Foreskin keratinocyte (primary cell): ENCODE measurements at places on chromosomes 11 and 22.

DNA sequence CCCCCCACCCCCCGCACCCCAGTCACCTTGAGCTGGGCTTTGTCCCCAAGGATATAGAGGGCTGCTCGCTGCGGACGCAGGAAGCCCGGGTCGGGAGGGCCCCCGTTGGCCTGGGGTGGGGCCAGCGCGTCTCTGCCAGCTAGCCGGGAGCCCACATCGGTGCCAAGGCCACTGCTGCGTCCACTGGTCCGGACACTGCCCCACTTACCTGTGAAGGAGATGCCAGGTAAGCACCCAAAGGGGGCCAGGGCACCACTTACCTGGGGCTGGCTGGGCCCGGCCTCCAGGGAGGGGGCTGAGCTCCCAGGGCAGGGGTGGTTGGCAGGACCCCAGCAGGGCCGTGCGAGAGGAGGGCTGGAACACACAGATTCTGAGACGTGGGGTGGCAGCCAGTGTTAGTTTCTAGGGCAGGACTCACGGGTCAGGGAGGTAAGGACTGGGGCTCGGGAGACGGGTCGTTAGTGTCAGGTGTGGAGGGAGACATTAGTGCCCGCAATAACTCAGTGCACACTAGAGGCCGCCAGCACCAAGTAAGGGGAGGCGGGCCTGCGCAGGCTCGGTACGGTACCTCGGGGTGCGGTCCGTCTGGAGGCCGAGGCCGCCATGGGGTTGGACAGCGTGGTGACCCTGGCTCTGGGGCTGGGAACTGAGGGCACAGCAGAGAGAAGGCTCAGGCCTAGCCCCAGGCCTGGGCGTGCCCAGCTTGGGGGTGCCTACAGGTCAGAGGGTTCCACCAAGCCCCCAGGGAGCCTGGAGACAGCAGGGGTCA lies 18.2 kb downstream of the SBF1 start:
- DNase-seq: no peak

DNA sequence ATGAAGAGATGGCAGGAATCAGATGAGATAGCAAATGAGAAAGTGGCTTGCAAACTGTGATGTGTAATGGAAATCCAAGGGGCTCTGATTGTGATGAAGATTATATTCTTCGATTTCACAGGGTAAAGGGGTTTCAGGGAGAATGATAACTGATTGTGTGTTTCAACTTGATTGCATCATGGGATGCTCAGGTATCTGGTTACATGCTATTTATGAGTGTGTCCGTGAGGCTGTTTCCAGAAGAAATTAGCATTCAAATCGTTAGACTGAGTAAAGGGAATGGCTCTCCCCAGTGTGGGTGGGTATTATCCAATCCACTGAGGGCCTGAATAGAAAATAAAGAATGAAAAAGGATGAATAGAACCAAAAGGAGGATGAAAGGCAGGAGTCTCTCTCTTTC lies 278.7 kb upstream of the LARGE1 start:
- DNase-seq: no peak

GRCh38 chr22:19643448-19644313 lies 70.6 kb upstream of the SEPTIN5 start:
- DNase-seq: no peak

DNA sequence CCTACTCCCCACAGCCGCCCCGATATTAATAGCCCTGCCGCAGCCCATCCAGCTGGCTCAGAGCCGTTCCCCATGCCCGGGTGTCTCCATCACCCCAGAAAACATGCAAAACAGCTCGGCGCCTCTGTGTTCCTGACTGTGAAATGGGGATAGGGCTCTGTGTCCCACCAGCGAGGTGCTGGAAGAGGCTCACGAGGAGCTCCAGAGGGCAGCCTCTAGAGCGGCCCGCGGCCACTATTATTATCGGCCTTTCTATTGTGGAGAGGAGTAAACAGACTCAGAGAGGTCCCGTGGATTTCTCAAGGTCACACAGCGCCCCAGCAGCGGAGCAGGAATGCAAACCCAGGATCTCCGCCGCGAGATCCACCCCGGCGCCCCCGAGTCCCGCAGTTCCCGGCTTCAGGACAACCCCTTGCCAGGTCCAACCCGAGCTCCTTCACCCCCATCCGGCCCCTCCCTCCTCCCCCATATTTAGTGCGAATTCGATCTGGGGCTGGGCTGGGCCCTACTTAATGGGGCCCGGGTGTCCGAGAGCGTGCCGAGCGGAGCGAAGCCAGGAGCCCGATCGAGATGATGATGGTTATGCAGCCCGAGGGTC lies at the start of gene ACTN3:
TSS of gene ACTN3 (plus strand) at position 536 of the 598 bp plus-strand sequence. CDS start at position 571, 35 bp downstream.
- DNase-seq: no peak

DNA sequence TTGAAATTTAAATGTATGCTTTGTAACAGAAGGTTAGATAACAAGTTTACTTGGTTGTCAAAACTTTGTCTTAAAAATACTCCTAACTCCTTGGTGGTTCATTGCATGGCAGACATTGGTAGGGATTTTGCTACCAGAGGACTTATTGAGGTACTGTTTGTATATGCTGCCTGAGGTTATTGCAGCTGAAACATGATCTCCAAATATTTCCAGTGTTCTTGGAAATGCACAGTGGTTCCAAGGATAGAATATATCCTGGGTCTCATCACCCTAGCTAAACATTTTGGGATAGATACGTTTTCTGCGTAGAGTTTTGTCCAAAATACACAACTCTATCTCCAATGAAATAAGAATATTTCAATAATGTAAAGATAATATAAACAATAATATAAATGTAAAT lies 109.2 kb downstream of the RAB38 start:
- no peak for DNase-seq
